ENCODE measurements at places on chromosomes 2 and 18.
A peak's percentile ranks its signal among the peaks of the same experiment; 100 is the strongest.

GRCh38 chr2:70827388-70827787, 7.0 kb upstream of the CLEC4F start:
- no peak for DNase-seq

DNA sequence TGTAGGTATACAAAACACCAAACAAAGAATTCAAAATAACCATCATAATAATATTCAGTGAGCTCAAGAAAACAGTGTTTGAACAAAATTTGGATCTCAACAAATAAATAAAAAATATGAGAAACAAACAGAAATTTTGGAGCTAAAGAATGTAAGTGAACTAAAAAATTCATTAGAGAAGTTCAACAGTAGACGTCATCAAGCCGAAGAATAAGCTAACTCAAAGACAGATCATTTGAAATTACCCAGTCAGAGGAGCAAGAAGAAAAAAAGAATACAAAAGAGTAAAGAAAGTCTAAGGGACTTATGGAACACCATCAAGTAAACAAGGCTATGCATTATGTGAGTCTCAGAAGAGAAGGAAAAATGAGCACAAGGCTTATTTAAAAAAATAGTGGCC, 16.6 kb upstream of the SPP2 start:
- DNase-seq: no peak

- DNase-seq: peak; percentile 13
Measured at GRCh38 chr2:143162123-143162837, 33.1 kb downstream of the ARHGAP15 start.

- DNase-seq: peak; percentile 95
Measured at GRCh38 chr2:88055371-88056128, at the start of gene KRCC1. KRCC1 (minus strand) TSS chr2:88055783; CDS start chr2:88028563, 27,220 bp downstream.

DNA sequence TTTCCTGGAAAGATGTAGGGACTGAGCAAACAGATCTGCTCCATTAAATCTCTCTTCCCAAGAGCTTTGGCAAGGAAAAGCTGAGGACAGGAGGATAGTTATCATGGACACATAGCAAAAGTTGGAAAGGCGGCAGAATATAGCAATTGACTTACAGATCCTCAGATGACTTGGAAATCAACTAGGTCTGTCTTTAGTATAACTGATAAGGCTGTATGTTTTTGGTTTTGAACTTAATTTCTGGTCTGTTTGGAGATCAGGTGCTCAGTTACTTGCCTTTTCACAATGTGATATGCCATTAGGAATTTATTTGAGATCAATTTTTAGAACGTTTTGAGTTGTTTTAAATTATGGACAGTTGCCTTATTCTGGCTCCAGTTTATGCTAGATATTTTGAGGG, 8.0 kb downstream of the RSAD2 start:
- no peak for DNase-seq

- DNase-seq: no peak
Measured at GRCh38 chr2:193520709-193521458, 1326.2 kb upstream of the TMEFF2 start.

DNA sequence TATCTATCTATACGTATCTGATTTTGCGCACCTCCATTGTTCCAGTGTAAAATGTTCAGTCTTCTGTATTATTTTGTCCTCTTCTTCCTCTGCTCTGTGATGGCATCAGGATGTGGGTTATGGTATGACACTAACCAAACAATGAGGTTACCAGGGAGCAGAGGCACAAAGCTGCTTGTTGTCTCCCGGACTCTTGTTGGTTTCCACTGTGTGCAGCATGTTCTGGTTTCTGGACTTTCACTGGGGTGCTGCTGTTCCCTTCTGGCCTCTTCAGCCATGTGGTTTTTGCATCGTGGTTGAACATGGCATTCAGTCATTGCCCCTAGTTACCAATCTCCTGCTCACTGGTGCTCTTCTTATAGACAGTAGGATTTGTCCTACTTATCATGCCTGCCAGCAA, 665.9 kb downstream of the CBLN2 start:
- no peak for DNase-seq

- DNase-seq: no peak
Measured at GRCh38 chr2:119520696-119521432, 3.4 kb downstream of the SCTR start.

DNA sequence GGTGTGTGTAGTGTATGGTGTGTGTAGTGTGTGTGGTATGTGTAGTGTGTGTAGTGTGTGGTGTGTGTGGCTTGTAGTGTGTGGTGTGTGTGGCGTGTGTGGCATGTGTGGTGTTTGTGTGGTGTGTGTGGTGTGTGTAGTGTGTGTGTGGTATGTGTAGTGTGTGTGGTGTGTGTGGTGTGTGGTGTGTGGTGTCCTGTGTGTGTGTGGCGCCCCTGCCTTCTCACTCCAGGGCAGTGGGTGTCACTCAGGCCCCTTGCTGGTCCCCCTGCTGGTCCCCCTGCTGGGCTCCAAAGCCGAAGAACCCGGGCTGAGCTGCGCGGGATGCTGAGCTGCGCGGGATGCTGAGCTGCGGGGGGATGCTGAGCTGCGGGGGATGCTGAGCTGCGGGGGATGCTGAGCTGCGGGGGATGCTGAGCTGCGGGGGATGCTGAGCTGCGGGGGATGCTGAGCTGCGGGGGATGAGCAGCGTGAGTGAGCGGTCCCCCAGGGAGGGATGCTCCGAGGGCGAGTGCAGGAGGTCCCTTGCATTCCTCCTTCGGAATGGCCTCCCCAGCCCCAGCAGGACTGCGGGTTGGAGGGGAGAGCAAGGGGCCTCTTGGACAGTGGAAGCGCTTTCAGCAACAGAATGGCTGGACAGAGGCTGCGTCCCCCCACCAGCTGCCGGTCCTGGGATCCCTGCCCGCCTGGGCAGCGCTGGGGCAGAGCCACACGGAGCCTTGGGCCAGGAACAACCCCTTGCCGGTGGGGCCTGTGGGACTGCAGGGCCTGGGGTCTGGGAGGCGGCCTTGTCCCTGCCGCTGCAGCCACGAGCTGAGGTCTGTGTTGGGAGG, 3.4 kb upstream of the RTP5 start:
- no peak for DNase-seq

GRCh38 chr2:15311201-15311907, 249.8 kb downstream of the NBAS start:
- DNase-seq: no peak

- DNase-seq: no peak
Measured at GRCh38 chr2:241719093-241719492, 15.3 kb upstream of the D2HGDH start.

- no peak for DNase-seq
Measured at GRCh38 chr2:32683520-32684086, 55.8 kb downstream of the TTC27 start.

DNA sequence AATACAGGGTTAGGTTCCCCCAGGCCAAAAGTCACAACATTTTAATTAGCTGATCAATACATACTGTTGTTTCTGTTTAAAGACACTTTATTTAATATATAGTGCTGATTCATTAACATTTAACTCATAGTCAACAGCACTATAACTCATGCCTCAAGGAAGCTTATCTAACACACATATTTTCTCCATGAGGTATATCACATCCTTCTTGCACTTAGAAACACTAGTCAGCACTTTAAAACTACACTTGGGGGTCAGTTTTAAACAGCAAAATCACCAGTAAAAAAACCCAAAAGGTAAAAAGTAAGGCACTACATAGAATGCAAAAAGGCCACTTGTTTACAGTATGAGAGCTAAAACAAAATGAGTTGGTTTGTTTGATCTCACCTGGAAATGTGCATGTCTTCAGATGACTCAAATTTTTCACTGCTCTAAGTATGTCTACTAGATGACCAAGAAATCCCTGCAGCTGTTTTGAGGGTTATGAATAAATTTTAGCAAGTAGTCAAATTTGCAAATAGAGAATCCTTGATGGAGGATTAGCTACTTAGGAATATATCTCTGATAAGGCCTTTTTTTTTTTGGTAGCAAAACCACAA, 54.1 kb upstream of the EPB41L5 start:
- no peak for DNase-seq

DNA sequence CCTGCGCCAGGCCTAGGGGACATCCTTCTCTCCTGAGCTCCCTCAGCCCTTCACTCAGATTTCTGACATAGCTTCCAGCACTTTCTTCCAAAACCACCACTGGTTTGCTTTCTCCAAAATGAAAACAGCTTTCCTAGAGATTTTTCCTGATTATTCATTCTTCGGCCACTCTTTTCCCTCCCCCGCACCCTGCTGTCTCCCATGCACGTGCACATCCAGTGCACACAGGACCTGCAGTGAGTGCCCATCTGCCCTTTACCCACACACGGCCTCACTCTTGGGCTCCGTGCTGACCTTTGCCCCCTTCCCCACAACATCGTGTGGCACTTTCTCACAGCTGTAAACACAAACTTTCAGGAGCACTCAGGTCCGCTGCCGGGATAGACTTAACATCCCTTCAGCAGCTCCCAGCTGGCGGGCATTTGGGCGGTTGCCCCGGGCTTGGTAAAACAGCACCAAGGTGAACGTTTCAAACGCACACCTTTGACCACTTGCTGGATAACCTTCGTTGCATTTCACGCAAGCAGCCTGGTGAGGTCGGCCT, 25.8 kb downstream of the KIF1A start:
- no peak for DNase-seq

DNA sequence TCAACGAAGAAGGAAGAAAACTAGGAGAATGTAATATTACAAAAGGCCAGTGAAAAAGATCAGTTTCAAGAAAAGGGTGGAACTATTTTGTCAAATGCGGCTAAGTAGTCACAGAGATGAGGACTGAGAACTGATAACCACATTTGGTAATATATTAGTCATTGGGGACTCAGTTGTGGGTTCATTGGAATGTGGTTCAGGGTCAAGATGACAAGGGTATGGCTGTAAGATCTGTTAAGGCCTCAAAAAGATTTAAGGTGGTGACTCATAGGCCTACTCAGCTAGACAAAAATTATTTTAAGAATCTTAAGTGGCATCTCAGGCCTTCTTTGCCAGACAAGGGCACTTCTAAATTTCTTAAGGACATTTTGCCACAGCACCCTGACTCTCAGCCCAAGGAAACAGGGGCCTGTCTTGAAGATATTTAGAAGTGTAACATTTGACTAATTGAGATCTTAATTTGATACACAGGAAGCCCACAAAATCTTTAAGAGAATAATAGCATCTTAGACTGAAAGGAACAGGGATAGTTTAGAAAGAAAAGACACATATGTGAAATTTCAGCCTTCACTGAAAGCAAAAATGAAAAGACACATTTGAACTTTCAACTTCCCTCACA, 81.3 kb downstream of the STRADB start:
- no peak for DNase-seq

DNA sequence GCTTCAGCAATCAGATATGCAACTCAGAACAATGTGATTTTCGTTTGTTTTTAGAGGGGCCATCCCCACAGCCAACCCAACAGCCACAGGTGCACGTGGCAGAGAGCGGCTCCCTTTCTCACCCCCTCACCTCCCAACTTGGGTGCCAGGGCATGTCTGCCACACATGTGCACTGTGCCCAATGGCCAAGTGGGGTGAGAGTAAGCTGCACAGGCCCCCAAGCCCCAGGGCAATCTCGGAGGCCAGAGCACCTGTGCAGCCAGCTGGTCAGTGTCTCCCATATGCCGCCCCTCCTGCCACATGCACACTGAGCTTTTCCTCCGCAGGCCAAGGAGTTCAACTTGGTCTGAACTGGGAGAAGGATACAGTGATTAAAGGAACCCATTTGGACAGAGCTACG, 1130.2 kb downstream of the DSC3 start:
- DNase-seq: no peak

DNA sequence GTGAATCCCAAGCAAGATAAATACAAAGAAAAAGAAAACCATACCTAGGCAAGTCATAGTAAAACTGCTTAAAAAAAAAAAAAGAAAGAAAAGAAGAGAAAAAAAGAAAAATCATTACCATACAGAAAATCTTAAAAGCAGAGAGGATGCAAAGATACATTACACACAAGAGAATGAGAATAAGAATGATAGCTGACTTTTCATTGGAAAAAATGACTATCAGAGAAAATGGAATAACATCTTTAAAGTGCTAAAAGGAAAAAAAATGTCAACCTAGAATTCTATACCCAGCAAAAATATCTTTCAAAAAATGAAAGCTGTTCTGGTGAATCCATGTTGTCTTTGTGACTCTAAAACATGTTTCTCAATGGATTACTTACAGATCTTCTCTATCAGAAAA, 66.2 kb downstream of the REEP1 start:
- no peak for DNase-seq

DNA sequence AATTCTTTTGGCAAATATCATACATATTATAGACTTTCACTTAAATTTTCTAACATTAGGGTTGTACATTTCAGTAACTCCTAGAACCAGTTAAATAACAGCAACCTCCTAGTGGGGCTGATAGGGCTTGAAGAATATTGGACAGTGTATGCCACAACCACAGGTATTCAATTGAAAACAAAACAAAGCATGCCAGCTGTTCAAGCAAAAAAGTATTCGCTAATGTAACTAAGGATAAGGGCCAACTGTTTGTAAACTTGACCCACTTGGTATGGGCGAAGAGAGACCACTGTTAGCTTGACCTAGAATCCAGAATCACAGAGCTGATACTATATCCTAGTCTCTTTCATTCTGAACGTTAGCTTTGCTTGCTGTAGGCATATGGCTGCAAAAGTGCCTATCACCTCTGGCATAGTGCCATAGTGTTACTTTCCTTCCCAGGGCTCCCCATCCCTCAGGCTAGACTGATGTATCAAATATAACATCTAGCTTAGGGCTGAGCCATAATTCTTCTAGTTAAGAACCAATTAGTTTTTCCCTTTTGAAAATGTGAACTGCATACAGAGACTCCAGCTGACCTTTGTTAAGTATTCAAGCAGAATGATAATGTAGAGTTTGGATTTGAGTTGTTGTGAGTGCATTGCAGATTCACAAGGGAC, 458.8 kb upstream of the NRXN1 start:
- no peak for DNase-seq

DNA sequence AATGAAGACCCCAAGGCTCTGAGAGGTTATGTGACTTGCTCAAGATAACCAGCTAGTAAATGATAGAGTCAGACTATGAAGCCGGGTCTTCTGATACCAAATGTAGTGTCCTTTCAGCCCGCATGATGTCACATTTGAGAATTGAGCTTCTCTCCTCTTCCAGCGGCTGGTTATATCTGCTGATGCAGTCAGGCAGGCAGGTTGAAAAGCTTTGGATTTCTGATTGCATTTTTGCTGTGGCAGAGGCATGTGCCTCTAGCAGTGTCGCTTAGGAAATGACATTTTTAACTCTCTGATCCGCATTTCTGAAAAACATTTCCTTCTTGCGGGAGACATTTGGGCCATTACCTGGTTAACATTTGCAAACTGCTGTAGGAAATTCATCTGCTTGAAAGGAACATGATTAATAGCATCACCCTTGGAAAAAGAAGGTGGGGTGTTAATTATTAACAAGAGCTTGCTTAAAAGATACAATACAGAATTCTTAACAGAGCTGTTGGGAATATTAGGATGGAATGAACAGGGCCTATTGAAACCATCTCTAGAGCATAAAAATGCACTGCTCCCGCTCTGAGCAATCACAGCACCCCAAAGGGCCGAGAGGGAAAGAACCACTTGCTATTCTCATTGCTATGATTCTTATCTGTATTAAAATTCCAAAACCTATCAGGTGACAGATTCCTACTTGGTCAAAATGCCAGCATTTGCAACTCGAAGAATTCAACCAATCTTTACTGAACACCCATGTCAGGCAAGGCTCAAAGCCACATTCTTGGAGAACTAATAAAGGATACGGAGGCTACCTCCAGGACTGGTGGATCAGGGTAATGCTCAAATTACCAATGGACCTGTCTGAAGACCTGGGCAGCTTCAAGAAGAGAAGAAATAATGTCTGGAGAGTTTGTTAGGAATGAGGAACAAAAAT, 25.9 kb downstream of the MRO start:
- DNase-seq: no peak

GRCh38 chr18:3058328-3059191, 45.6 kb upstream of the LPIN2 start:
- no peak for DNase-seq

- no peak for DNase-seq
Measured at GRCh38 chr2:99656994-99657393, 167.2 kb upstream of the REV1 start.

All from occipital lobe (tissue), 3 donors.